ENCODE measurements at places on chromosomes 3 and 15.

DNA sequence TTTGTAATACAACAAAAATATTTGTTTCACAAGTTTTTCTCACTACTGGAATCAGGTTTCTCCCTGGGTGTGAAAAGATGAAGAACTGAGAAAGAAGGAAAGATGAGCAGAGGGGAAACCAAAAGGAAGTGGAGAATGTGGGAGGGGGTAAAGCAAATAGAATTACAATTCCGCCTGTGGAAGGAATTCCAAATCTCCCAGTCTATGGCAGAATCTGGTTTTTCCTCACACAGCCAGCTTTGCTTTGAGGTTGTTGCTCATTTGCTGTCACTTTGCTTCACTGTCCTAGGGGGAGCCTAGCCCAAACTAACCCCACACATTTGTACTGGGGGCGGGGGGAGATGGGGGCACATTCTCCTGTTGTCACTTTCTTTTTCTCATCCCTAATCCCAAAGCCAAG lies 43.9 kb downstream of the RPL22L1 start:
- DNase-seq = no peak

GRCh38 chr3:9913601-9914000 lies 3.3 kb upstream of the IL17RC start:
- no peak for DNase-seq

- no peak for DNase-seq
Measured at GRCh38 chr3:66228707-66229106, 7.9 kb downstream of the SLC25A26 start.

DNA sequence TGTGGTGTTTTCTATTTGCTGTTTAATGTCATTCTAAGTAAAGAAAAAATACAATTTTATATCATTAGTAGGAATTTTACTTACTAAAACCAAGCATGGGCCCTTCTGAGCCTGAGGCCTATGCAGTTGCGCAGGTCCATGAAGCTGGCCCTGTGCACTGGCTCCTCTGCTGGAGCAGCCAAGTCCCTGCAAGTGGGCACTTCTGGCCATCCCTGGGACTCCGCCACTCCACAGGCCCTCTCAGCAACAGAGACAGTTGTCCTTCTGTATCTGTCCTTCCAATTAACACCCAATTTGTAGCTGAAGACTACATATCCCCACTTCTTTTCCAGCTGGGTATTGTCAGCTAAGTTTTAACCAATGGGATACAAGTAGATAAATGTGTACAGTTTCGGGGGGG lies 49.9 kb upstream of the RYK start:
- no peak for DNase-seq

DNA sequence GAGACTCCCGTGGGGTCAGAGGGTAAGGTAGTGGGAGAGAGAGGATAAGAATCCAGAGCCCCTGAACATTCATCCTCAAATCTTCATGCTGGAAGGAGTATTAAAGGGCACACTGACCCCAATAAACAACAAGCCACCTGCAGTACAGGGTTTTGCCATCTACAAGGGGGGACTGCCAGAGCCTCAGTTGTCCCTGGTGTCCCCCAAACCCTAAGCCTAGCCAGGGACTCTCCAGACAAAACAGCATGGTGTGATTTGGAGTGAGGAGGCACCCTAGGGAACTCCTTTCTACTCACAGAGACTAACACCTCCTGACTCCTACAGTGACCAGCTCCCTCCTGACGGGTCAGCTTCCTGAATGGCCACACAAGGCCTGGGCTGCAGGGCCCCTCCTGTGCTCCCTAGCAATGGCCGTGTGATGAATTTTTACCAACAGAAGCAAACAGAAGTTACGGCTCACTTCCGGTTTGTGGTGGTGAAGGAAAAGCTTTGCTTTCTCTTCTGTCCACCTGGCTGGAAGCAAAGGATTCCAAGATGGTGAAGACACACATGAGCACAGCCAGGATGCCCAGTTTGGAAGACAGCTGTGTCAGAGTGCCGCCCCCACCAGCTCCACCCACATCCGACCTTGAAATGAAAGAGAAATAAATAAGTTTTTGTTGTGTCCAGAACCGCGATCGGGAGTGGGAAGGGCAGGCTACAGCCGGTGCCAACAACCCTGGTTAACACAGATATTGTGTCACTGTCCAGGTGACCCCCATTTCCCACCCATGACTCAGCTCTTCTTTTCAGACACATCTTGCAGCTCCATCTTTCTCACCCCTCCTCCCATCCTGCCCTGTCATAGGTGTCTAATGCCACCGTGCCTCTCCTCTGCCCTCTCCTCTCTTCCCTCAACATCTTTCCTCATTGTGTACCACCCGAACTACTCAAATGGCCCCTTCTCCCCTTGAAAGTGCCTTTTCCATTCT lies 69.6 kb upstream of the ATP13A3 start:
- DNase-seq = no peak

DNA sequence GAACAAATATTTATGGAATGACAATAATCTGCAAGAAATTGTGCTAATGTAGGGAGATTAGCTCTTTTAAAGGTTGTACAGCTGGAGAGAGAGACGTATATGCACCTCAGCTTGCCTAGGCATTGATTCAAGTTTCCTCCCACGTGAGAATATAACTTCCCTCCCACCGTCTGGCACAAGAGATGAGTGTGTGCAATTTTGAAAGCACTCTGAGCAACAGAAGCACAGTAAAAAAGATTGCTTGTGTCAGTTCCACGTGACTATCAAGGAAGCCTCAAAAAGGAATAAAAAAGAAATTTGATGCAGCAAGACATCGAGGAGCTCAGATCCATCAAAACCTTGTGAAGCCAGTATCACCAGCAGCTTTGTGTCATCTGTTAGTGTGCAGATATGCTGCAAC lies 435.3 kb downstream of the TUSC7 start:
- peak; percentile 2 for DNase-seq

GRCh38 chr15:37019479-37020433 lies 80.6 kb downstream of the MEIS2 start:
- DNase-seq = peak; percentile 65

- no peak for DNase-seq
Measured at GRCh38 chr15:51284871-51285270, 53.5 kb downstream of the CYP19A1 start.

GRCh38 chr3:13528217-13528867 lies 20.6 kb upstream of the FBLN2 start:
- no peak for DNase-seq

GRCh38 chr15:77907824-77908751 lies 169.4 kb downstream of the TBC1D2B start:
- DNase-seq = peak; percentile 11

- DNase-seq = no peak
Measured at GRCh38 chr3:16482770-16483531, 30.5 kb downstream of the RFTN1 start.

GRCh38 chr15:44243141-44243540 lies 45.4 kb upstream of the GOLM2 start:
- DNase-seq = peak; percentile 15

GRCh38 chr15:57111002-57111401 lies 192.6 kb downstream of the TCF12 start:
- no peak for DNase-seq

DNA sequence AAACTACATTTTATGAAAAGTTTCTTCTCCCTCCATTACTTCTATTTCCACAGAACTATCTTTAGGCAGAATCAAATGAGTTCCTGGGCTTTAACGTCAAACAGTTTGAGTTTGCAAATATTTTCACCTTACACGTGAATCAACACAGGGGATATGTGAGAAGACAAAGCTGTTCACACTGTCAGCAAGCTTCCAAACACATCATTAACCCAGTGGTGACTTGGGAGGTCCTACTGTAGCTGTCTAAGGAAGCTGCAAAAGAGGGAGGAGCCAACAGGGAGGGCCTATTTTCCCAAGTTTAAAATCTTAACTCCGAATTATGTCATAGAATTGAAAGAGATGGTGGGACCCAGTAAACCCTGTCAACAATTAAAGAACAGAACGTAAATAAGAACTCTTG lies 337.8 kb upstream of the DNAJC19 start:
- no peak for DNase-seq

DNA sequence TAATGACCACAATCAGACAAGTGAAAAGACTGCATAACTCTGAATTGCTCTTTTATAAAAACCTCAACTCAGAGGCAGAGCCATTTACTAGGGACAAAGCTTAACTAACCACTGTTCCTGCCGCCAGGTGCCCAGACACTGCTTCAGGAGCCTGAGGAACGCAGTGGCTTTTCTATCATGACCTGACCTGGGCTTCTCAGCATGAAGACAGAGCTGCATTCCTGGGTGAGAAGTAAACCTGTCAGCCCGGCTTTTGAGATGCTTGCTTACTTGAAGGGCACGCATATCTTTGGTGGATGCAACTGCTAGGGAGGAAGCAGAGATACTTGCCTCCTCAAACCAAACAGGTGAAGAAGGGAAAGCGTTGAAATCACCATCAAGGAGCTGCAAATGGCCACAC lies 7.9 kb downstream of the LRRC31 start:
- no peak for DNase-seq

- peak; percentile 55 for DNase-seq
Measured at GRCh38 chr3:36895496-36896409, 49.1 kb downstream of the TRANK1 start.

- peak; percentile 56 for DNase-seq
Measured at GRCh38 chr3:107674371-107674770, 151.6 kb downstream of the BBX start.

- DNase-seq = no peak
Measured at GRCh38 chr15:60557191-60557618, 78.3 kb upstream of the ICE2 start.

DNA sequence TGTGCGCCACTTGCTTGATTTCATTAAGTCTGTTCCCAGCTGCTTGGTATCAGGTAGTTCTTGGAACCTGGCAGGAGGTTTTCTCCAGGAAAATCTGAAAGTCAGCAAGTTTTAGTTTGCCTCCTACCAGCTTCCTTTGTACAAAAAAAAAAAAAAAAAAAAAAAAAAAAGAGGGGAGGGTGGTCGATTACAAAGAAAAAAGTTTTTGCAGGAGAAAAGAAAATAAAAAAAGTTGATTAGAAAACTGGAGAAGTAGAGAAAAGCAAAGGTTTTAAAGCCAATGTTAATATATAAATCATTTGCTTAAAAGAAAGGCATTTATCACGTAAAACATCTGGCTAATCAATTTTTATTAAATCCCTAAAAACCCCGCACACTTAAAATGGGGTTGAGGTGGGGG lies 5.9 kb downstream of the EPHA3 start:
- DNase-seq = no peak

- no peak for DNase-seq
Measured at GRCh38 chr3:119700269-119700919, 2.4 kb upstream of the CFAP91 start.

- DNase-seq = no peak
Measured at GRCh38 chr15:58515807-58516206, 84.0 kb downstream of the LIPC start.

DNA sequence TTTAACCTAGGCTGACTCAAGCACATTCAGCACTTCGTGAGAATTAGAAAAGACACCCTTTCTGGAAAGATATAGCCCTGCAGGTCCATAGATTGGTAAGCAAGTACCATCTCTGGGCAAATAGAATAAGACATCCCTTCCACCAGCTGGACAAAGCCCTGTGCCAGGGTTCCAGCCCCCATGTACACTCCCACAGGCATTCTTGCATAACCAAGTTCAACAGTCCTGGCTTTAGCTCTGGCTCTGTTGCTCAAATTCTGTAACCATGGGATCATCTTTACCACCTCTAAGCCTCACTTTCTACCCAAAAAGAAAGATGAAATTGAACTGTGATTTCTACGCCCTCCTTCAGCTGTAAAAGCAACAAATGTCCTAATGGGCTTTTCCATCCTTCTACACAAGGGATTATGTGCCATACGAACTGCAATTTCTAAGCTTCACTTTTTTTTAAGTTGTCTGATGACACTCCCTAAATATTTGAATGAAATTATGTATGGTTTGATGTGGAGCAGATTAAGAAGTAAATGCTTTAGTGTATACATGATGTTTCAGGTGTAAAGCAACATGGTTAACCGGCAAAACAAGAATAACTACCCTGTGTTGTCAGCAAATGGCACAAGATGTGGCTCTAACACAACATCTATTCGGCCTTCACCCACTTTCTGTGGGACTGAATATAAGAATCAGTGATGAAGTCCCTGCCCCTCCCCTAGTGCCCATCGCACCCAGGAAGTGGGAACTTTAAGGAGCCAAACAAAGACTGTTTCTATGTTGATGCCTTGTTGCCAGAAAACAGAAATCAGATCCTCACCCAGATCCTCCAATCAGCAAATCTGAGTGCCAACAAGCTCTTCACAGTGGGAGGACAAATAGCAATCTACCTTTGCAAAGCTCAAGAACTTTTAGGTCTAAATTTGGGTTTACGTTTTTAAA lies 165.7 kb downstream of the P3H2 start:
- DNase-seq = peak; percentile 46

DNA sequence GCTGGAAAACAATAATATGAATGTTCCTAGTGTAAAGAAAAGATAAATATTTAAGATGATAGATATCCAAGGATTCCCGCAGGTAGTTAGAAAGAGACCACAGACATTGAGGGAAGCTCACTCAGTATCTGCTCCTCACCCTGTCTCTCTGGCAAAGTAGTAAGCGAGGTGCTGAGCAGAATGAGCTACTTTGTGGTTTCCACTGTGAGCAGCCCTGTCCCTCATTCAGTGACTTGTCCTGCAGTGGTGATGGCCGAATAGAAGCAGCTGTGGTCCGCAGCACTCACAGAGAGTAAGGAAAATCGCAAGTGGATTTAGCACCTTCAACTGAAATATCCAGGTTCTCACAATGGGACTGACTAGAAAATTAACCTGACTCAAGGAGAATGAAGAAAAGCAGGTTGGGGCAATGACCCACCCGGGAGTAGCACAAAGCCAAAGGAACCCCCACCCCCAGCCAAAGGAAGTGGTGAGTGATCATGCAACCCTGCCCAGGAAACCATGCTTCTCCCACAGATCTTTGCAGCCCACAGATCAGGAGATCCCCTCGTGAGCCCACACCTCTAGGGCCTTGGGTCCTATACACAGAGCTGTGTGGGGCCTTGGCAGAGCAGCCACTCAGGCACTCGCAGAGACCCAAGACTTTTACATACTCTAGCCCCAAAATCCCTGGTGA lies 21.8 kb upstream of the SLC25A38 start:
- DNase-seq = no peak

GRCh38 chr3:7565574-7565973 lies 704.7 kb downstream of the GRM7 start:
- no peak for DNase-seq

DNA sequence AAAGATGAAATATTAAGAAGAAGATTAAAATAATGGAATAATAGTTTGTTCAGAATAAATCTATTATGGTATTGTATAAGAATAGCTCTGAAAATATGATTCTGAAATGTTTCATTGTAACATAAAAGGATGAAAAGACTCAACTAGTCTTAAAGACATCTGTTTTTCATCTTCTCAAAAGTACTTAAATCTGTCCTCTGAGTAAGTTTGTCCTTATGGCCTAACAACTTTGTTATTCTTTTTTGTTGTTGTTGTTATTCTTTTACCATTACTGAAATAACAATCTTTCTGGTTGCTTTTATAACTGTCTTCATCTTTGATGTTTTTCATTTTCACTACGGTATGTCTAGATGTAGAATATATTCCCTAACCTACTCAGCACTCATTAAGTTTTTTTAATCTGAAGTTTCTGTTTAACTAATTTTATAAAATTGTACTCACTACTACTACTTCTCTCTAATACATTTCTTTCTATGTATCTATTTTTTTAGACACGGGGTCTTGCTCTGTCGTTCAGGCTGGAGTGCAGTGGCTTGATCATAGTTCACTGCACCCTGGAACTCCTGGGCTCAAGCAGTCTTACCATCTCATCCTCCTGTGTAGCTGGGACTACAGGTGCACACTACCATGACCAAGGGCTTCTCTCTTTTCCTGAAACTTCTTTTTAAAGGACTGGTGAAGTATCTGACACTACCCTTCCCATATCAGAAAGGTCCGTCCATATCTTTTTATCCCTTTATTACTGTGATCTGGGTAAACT lies 240.7 kb downstream of the PCCB start:
- peak; percentile 21 for DNase-seq

- no peak for DNase-seq
Measured at GRCh38 chr3:13027154-13027553, 46.1 kb downstream of the IQSEC1 start.

Data from fibroblast of gingiva (primary cell).